Tibial nerve (tissue), 4 donors: ENCODE measurements at places on chromosomes 11 and 22. TPM values are rescaled to one million over a fixed set of nuclear protein-coding genes. Genes with fewer than 3 reads are reported as not detected.

Gene PHOX2A
- total RNA-seq: not detected

DNA sequence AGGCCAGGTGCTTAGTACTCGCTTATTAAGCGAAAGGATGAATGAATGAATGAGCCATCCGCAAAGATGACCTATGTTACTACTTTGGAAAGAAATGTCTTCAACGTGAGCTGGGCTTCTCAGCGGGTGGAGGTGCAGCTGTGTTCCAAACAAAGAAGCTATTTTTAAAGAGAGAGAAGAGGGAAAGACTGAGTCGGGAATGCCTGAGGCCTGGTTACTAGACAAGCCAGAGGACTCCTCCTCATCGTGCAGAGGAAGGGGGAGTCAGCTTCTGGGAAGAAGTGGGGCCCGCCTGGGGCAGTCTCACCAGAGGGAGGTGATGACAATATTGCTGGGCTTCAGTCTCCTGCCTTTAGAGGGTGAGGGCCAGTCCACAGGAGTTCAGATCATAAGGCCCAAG is 30.4 kb upstream of the CD5 start:
- no peak for DNase-seq

- no peak for DNase-seq
These were observed 1.3 kb downstream of the RDX start for GRCh38 chr11:110295086-110295485.

GRCh38 chr11:50187220-50187619 is 154.5 kb downstream of the OR4C45 start:
- DNase-seq: no peak

GRCh38 chr11:62324731-62325556 is 12.3 kb upstream of the ASRGL1 start:
- no peak for DNase-seq

Gene ALX4
- total RNA-seq: under 0.01 TPM

Gene TSPAN32
- 7.3 TPM for total RNA-seq

- DNase-seq: peak; percentile 99
These were observed at the start of gene CDK2AP2 for GRCh38 chr11:67507864-67508485. Gene CDK2AP2 (minus strand): TSS chr11:67508162. CDS start chr11:67508082, 80 bp downstream.

DNA sequence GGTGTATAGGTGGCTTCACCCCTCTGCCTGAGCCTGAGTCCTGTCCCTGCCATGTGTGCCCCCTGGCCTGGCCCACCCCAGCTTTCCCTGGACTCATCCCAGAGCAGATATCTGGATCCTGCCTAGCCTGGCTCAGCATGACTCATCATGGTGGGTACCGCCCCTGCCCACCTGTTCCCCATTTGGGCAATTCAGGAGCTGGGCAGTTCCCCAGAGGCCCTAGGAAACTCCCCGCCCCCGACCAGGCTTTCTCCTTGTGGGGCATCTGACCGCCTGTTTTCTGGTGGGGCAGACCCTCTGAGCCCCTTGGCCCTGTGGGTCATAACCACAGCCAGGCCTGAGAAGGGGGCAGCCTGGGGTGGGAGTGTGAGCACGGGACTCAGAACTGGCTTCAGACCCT is 4.4 kb downstream of the TSPO start:
- no peak for DNase-seq

Gene MACROD1
- 45.0 TPM for total RNA-seq

- no peak for DNase-seq
These were observed 67.9 kb downstream of the DKK3 start for GRCh38 chr11:11940551-11940950.

DNA sequence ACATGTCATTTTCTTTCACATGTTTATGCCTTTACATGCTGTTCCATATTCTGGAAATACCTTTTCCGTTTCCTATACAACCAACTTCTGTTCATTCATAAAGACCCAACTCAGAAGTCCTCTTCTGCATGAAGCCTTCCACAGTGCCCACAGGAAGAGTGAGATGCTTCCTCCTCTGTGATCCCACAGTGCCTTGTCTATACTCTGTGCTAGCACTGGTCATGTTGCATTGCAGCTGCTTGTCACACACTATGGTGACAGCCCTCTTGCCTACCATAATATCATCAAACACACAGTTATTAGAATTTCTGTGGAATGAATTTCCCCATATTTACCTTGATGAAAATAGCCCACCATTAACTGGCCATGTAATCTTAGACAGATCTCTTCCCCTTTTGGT is 8.9 kb downstream of the PARVA start:
- no peak for DNase-seq

GRCh38 chr11:122686111-122686510 is 30.6 kb downstream of the UBASH3B start:
- no peak for DNase-seq

DNA sequence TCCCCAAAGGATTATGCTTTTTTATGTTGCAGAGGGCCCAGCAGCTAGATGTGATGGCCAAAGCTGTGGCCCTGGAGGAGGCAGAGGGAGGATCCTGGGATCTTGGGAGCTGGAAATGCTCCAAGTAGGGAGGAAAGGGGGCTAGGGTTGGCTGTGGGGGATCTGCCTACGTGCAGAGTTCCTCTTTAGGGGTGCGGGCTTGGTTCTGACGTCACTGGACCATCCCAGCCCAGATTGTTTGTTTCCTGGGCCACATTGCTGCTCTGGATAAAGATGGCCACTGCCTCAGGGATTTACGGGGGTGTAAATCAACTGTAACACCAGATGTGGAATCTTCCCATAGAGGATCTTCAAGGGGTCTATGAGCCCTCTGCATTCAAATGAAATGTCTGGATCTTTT is 110.3 kb upstream of the SYT13 start:
- no peak for DNase-seq

Gene ALDH3B2
- total RNA-seq: not detected

DNA sequence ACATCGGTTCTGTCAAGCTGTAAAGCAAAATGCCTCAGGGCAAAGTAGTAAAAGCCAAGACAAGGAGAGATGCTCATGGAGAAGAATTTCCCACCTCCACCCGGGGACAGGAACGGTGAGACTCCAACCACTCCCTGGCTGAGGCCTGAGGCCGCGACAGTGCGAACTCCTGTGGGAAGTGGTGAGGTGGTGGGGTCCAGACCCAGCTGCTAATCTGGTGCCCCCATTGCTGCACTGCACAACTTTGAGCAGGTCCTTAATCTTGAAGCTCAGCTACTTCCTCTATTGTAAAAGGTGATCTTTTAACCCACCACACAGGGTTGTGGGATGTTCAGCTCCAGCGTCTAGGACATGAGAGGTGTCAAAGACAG is 83.9 kb downstream of the ZC3H12C start:
- no peak for DNase-seq

Gene ST14
- total RNA-seq: 2.8 TPM

DNA sequence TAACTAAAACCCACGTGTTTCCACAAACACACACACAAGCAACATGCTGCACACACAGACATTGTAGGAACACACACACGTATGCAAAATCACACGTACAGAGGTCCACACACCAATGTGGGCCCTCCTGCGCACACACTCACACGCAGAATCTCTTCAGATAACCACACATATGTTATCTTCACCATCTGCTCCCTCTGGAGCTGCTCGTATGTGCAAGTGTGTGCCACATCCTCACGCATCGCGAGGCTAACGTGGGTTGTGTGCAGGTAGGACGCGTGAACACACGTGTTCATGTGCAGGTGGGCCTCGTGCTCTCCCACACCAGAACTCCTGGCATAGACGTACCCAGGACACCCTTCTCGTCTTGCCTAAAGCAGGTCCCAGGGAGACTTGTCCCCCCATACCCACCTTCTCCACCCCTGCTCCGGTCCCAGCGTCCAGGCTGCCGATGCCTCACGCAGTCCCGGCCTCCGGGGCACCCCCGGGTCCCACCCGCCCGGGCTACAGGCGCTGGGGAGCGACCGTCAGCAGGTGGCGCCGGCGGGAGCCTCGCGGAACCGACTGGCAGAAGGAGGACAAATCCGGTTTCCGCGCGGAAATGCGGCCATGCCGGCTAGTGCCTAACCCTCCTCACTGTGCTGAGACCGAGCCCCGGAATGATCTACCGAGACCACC is 10.3 kb upstream of the IGSF9B start:
- DNase-seq: no peak

DNA sequence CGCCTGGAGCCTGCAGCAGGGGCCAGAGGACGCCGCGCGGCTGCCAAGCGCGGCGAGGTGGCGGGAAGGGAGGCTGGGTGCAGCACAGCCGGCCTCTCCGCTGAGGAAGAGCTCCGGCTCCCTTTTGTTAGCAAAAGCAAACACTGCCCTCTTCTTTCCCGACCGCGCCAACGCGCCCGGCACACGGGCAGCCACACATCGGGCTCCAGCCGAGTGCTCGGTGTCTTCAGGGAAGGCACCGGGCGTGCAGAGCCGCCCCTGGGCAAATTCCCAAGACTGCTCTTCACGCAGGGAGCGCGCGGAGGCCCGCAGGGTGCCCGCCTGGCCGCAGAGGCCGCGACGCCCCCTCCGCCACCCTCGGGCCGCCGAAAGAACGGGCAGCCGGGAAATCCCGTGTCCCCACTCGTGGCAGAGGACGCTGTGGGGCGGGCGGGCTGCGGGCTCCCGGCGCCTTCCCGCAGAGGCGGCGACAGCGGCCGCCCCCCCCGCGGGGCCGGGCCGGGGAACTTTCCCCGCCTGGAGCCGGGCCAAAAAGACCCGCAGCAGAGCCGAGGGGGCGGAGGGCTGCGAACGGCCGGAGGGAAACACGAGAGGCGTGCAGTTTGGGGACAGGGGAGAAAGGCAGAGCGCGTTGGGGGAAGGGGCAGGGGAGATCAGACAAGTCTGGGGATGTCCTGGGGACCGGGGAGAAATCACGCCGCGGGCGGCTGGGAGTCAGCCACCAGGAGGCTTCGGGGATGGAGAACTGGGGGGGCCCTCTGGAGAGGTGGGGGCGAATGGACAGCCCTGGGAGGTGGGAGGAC is 931 bp downstream of the CADM1 start:
- DNase-seq: peak; percentile 28

DNA sequence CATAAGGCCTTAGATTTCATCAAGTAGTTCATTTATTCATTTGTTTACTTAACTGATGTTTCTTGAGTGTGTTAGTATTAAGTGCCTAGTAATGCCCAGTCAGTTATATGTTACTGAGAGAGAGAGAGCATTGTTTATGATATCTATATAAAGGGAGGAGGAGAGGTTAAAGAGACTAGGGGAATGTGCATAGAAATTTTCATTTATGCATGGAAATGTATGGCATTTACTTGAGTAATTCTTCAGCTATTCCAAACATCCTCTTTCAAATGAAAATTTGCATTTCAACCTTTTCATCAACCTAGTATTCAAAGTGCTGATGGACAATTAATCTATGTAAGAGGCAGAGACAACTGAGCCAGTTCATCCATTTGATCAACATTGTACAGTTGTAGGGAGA is 199.7 kb downstream of the NELL1 start:
- no peak for DNase-seq

Gene OR8G5
- not detected for total RNA-seq

GRCh38 chr22:27216444-27216843 is 559.1 kb downstream of the MIAT start:
- DNase-seq: no peak

DNA sequence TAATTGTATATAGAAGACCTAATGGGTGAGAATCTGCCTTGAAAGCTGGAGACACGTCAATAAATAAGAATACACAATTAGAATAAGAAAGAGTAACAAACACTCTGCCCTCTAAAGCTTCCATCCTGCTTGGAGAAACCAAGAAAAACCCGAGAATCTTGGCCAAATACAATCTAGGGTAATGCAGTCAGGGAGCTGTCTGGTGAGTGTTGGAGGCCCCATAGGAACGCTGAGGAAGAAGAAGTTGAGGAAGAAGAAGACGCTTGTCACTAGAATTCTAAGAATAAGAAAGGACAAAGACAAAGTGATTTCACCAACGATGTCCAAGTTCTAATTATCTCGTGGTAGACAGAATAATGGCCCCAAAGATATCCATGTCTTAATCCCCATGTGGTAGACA is 4485.9 kb upstream of the OR11H1 start:
- DNase-seq: no peak

GRCh38 chr11:118260353-118260752 is 3.7 kb downstream of the MPZL2 start:
- DNase-seq: no peak

GRCh38 chr11:112235750-112236390 is 9.6 kb downstream of the PTS start:
- DNase-seq: no peak
